Kidney epithelial cell (primary cell): ENCODE measurements at places on chromosomes 7 and 10. TPM values are rescaled to one million over a fixed set of nuclear protein-coding genes. Genes with fewer than 3 reads are reported as not detected.

The AHR gene
- 29.0 and 41.8 TPM in 2 replicates for total RNA-seq

The PYROXD2 gene
- 5.8 and 5.9 TPM in 2 replicates for total RNA-seq

The HOXA7 gene
- 28.8 and 34.2 TPM in 2 replicates for total RNA-seq

The KMT2E gene
- total RNA-seq: 31.8 and 36.3 TPM in 2 replicates

The CHST15 gene
- total RNA-seq: 18.1 and 24.2 TPM in 2 replicates

The CYP3A7 gene
- not detected in 2 replicates for total RNA-seq

The UNCX gene
- 0.55 and 1.6 TPM in 2 replicates for total RNA-seq

- no peak for DNase-seq
Measured at GRCh38 chr7:153641199-153641598, 411.0 kb upstream of the DPP6 start.

- DNase-seq: no peak
Measured at GRCh38 chr10:132519382-132520176, 18.0 kb upstream of the INPP5A start.

DNA sequence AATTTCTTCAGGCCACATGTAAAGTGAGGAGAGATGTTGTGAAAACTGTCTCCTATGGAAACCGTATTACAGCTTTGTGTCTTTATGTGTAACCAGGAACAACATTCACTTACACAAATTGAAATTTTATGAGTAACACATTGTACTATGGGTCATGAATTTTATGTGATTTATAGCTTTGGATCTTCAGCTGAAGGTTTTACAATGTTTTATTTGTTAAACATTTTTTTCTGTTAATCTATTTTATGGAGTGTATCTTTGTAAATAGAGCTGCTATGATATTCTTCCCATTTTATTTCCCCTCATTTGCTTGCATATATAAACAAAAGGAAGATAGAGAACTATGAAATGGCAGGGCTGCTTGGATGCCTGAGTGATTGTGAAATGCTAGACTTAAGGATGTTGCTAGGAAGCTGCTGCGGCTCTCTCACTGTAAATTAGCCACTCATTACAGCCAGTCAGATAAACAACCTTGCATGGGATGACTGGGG is 104.5 kb upstream of the PCLO start:
- peak; percentile 49 for DNase-seq

DNA sequence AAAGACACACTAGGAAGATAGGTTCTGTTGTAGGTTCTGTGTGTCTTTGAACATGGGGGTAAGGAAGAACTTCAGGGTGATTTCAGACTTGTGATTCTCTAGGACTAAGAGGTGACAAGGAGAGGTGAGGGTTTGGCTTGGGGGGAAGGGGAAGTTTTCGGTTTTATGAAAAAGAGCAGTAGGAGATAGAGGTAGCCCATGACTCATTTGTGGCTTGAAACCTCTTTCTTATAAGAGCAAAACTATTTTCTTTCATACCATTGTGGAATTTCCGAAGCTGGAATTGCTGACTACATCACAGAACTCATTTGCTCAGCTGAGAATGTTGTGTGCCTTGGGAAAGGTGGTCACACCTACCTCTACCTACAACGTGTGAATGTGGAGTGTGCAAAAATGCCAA is 39.6 kb upstream of the IKZF1 start:
- no peak for DNase-seq

GRCh38 chr10:101660256-101660655 is 34.7 kb downstream of the FBXW4 start:
- DNase-seq: no peak

- no peak for DNase-seq
Measured at GRCh38 chr10:105534086-105534485, 893.0 kb downstream of the SORCS3 start.

DNA sequence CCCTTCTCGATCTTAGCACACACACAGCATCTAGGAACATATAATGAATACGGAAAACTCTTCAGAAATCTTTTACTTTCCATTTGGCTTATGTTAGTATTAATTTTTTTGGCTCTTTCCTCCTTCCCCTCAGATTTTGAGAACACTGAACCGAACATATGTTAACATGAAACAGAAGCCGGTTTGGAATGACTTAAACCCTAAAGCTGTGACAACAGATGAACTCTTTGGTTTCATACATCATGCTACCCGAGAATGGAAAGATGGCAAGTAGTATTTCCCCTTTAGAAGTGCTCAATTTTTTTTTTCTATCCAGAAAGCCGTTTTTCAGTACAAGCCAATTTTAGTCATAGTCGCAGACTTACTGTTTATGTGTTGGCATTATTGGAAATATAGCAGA is 164.7 kb downstream of the DNAH11 start:
- DNase-seq: no peak
